ENCODE measurements at places on chromosomes 12 and 14.
A peak's percentile ranks its signal among the peaks of the same experiment; 100 is the strongest.

DNA sequence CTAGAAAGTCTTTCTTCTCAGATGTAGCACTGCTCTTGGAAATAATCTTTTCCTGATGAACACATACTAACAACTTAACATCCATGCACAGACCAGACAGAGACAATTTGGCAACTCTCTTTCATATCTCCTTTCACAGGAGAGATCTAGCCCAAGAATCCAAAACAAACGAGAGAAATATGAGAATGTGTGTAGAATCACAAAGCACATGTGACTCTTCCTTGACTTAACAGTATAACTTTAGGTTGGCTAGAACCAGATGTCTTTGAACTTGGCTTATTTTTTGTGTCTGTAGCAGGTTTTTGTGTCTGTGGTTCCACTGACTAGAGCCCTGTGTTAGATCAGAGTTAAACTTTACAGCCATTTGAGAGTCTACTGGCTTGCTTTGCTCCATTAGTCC is 114.2 kb downstream of the STXBP6 start:
- DNase-seq, result no peak

- DNase-seq, result no peak
These were observed 6.0 kb downstream of the EML5 start for GRCh38 chr14:88786715-88787114.

DNA sequence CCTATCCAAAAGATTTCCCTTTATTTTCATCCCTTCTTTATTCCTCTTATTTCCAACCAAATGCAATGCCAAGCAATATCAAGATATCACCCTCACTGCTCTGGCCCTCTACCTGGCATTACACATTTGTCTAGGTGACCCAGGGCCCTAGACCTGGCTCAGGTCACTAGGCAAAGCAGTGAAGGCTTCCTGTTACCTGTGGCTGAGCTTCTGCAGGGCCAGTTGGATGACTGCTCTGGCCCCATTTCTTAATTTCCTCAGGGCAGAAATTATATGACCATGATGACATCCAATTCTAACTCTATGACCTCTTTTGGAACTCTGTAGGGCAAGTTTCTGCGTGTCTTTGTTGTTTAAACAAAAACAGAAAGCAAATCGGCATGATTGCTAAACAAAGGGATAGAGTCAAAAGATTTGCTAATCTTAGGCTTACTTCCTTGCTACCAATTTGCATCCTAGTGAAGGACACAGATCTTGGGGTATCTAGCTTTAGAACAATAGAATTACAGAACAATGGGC is 7.4 kb upstream of the CCDC198 start:
- no peak for DNase-seq

- peak; percentile 4 for DNase-seq
These were observed 170.7 kb downstream of the ESRRB start for GRCh38 chr14:76546426-76547221.

DNA sequence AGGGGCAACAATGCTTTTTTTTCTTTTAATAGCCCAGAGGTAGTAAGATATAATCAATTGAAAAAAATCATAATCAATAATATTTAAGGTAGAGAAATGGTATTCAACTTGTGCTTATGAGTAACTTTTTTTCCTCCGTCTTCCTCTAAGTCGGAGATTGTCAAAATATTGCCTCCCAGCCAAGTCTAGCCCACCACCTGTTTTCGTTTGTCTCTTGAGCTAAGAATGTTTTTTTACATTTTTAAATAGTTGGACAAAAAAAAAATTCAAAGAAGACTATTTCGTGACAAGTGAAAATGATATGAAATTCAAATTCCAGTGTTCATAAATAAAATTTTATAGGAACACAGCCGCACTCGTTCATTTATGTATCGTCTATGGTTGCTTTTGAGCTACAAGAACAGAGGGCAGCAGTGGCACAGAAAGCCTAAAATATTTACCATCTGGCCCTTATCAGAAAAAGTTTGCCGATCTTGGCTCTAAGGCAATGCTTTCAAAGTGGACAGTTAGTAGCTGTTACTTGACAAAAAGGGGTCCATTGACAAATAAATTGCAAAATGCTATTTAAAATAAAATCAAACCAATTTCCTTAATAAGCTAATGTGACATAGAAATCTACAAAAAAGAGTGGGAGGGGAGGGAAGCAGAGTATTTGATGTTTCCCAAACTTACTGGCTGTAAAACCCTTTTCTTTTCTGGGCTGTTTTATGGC is 40.8 kb upstream of the MAX start:
- no peak for DNase-seq

GRCh38 chr14:93744876-93745275 is 43.4 kb downstream of the PRIMA1 start:
- no peak for DNase-seq

DNA sequence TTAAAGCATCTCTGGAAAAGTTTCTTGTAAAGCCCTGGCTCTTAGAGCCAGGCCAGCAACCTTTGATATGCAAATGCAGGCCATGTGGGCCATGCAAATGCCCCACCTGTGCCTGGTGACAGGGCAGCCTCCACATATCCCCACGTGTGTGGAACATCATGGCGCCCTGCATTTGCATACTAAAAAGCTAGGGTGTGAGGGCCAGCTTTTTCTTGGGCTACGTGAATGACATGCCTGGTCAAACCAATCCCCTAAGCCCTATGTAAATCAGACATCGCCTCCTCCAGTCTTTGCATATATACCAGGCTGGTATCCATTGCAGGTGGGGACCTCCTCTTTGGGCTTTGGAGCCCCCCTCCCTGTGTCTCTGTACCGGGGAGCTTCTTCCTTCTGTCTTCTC is 6.4 kb downstream of the CSRP2 start:
- DNase-seq, result no peak

DNA sequence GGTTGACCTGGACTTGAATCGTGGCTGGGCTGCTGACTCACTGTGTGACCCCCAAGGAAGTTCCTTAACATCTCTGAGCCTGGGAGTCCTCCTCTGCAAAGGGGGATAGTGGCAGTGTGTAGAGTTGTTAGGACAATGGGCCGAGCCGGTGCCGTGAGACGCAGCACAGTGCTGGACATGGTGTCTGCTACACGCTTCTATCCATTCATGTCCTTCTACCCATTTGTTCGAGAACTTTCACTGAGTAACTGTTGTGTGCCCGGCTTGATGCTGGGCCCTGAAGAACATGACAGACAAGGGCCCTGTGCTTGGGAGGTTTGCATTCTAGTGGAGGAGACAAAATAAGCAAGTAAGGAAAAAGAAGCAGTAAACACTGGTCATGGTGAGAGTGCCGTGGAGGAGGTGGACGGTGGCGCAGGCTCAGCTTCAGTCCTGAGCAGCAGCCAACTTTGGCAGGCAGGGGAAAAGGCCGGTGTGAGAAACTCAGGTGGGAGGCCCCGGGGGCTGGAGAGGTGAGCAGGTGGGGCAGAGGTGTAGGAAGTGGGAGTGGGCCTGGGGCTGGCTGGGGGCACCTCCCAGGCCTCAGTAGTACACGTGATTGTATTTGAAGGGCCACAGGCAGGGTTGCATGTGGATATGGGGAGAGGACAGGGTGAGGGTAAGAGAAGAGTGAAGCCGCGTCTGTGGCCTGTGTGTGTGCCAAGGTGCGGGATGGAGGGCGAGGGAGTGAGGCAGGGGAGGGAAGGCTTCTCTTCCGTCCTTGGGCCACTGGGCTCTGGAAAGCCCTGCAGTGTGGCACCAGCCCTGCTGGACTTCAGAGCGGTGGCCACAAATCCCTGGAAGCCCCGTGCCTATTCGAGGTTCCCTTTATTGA is 13.8 kb downstream of the VASH1 start:
- no peak for DNase-seq
